ENCODE measurements at places on chromosomes 6 and 20.
A peak's percentile ranks its signal among the peaks of the same experiment; 100 is the strongest.

DNA sequence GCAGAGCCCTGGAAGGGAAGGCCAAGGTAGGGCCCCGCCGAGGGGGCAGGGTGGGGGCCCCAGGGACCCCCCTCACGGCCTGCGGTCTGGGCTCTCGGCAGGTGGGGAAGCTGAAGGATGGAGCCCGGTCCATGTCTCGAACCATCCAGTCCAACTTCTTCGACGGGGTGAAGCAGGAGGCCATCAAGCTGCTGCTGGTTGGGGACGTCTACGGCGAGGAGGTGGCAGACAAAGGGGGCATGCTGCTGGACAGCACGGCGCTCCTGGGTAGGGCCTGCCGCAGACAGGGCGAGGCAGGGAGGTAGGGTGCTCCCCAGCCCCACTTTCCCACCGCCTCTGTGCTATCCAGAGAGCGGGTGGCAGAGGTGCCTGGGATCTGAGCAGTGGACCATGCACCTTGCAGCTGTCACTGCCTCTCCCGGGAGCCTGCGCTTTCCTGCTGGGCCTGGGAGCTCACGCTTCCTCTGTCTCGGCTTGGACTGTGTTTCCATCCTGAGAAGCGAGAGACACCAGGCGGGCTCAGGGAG, 83.1 kb downstream of the SYNJ2 start:
- no peak for DNase-seq

DNA sequence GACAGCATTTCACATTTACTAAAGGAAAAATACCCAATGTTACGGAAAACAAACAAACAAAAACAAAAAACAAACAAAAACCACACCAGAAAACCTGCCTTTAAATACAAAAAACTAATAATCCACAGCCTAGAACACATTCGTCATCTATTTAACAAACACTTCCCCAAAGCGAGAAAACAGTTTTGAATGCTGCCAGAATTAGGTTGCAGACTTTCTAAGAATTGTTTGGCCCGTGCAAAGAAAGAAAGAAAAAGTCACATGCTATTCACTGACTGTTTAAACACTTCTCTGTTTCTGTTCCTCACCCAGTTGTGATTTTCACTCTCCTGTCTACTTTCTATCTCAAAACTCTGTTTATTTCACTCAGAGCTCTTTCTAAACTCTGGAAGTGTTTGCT, 52.5 kb downstream of the BCAS1 start:
- no peak for DNase-seq

DNA sequence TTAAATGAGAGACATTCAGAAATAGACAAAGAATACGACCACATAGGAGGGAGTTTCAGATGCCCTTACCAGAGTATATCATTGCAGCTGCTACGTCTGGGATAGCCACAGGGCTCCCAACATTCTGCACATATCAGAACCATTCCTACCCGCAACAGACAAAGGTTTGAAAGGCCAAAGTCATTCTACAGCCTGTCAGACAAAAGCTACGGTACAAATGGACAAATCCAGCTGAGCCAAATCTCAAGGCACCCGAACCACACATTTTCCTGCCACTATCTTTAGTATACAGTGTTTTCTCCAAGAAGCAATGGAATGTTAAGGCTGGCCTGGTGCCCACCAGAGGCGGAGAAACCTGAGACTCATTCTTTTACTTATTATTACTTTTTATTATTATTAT, 30.5 kb upstream of the LYRM2 start:
- DNase-seq = no peak

DNA sequence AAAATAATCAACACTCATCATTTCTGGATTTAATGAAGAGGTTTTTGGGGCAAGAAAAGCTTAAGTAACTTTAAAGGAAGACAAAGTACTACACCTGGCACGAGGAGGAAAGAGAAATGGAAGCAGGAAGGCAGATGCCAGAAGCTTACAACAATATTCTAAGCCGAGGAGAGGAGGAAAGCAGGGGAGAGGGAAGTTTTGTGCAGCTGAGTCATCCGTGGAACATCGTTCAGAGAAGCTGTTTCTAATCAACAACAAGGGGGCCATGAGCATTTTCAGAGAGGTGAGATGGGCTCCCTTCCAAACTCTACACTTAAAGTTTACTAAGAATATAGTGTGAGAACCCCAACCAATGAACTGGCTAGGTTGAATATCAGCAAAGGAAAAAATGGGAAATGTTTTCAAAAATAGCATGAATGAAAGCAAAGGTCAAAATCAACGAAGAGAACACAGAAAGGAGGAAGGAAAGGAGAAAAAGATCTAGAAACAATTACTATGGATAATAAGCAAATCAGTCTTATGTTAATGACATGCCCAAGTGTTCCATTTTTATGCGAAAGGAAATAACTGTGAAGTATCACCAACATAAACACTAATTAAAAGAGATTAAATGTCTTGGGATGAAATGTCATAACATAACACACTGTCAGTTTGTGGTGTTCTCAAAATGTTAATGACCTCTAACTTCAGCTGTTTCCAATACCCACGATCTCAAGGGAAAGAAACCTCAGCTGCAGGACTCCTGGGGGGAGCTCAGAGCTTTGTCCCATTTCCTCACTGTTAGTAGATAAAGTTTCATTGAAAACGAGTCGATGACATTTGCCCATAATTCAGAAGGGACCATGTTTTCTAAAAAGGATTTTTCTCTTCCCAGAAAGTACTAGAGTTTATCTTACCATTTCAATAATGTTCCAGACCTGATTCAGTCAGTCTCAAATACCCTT, 203.4 kb upstream of the STXBP5 start:
- DNase-seq = no peak

GRCh38 chr6:154057098-154057497, 18.1 kb downstream of the OPRM1 start:
- DNase-seq = no peak

DNA sequence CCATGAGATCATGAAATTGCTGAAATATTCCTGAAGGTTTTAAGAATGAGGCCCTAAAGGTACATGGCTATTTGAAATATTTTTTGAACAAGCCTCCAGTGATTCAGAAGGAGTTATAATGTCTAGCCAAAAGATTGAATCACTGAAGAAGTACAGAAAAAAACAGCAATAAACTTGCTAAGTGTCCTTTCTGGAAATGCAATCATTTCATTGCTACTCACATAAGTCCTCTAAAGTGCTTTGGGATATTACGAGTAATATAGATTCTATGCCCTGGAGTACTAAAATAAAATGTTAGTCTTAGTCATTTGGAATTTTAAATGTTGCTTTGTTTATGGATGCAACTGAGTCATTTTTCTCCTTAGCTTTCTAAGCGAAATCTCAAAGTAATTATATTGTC, 32.7 kb downstream of the CENPW start:
- DNase-seq = no peak

DNA sequence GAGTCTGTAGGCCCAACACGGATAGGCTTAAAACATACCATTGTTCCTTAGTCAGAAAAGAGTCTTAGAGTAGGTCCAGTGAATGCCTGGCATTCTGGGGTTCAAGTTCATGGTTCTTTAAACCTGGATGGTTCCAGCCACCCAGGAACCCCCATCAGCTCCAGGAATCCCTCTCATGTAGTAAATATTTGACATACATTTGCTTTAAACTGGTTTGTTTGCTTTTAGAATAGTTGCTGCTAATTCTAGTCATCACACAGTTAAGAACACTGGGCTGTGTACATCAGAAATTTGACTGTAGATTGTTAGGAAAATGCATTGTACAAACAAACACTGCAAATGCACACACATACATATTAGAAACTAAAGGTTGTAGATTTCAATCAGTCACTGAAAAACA, 30.6 kb upstream of the PBOV1 start:
- DNase-seq = no peak

- no peak for DNase-seq
Observed at GRCh38 chr6:13156381-13156780, 172.0 kb downstream of the TBC1D7 start.

DNA sequence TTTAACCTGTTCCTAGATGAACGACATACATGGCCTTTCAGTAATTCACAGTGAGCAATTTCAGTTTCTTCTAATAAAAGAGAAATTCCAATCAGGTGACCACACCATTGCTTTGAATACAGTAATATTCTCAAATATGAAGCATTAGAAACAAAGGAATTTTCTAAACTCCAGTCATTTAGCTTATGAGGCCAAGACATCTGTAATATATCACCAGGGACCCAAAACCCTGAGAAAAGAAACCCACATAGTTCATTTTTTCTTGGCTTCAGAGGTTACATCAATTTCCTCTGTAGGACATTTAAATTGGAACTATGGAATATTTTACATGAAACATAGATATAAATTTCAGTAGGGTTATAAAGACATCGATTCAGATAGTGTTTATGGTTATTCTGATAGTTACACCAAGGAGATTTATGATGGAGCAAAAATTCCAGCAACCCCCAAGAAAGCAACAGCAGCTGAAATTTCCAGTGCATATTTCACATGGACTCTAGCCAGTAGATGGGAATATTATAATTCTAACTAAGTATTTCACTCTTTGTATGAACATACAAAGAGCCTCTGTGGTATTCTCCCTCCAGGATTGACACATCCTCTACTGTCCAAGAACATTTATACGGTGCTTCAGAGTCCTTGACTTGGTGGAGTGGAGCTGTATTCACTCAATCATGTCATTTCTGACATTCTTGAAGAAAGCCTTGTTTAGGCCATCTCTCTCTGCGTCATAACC, 82.9 kb downstream of the ADGRG6 start:
- peak; percentile 66 for DNase-seq

- DNase-seq = peak; percentile 68
Observed at GRCh38 chr6:48743738-48744137, 632.7 kb upstream of the PTCHD4 start.

DNA sequence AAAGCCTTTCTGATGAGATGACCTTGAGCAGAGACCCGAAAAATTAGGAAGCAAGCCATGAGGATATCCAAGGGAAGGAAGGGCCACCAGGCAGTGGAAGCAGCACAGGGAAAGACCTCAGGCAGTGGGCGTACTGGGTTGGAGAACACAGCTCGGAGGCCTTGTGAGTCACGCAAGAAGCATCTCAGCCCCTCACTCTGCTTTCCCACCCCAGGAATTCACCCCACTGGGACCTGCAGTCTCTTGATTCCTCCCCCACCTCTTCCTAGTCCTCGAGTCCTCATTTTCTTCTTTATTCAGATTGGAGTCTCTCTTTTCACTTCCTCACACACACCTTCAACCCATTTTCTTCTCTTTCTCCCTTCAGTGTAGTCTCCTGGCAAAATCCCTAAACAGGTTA, 27.0 kb downstream of the RPRD1B start:
- DNase-seq = no peak
